Fibroblast of the aortic adventitia (primary cell): ENCODE measurements at places on chromosomes 1 and 21. TPM values are rescaled to one million over a fixed set of nuclear protein-coding genes. Genes with fewer than 3 reads are reported as not detected.

Gene FMO5
- total RNA-seq, result 1.8 and 3.3 TPM in 2 replicates

Gene C1orf56
- total RNA-seq, result 0.82 and 3.3 TPM in 2 replicates

Gene HTR6
- total RNA-seq, result 0.09 TPM in 1 of 2 replicates, not detected in the other

Gene APCS
- not detected in 2 replicates for total RNA-seq

Gene PCP4
- total RNA-seq, result not detected in 2 replicates

Gene CNKSR1
- 0.27 TPM in 1 of 2 replicates, not detected in the other for total RNA-seq

Gene FCAMR
- total RNA-seq, result not detected in 2 replicates

Gene KRTAP12-2
- not detected in 2 replicates for total RNA-seq

Gene SLC9C2
- total RNA-seq, result not detected in 2 replicates

Gene KCNE2
- total RNA-seq, result not detected in 2 replicates

Gene LCE1B
- total RNA-seq, result not detected in 2 replicates

Gene HRNR
- total RNA-seq, result not detected in 2 replicates

Gene LIN28A
- total RNA-seq, result not detected in 2 replicates

Gene AMY1A
- total RNA-seq, result not detected in 2 replicates

Gene DNAJC28
- 2.7 and 3.7 TPM in 2 replicates for total RNA-seq

Gene PSMD4
- 111 and 139 TPM in 2 replicates for total RNA-seq

Gene IGSF9
- total RNA-seq, result 2.0 TPM in 1 of 2 replicates, not detected in the other

Gene LRRC39
- 0.36 and 3.7 TPM in 2 replicates for total RNA-seq

Gene DYRK3
- 19.7 and 27.7 TPM in 2 replicates for total RNA-seq

Gene LRRC8C
- total RNA-seq, result 6.0 and 25.3 TPM in 2 replicates

Gene EXO1
- 1.2 and 37.2 TPM in 2 replicates for total RNA-seq

Gene MFSD2A
- total RNA-seq, result 0.49 and 2.3 TPM in 2 replicates

Gene HUNK
- 0.45 and 4.3 TPM in 2 replicates for total RNA-seq

Gene CCDC181
- 1.4 and 3.1 TPM in 2 replicates for total RNA-seq

Gene C4BPA
- total RNA-seq, result not detected in 2 replicates
